ENCODE measurements at places on chromosomes 2 and 18.

DNA sequence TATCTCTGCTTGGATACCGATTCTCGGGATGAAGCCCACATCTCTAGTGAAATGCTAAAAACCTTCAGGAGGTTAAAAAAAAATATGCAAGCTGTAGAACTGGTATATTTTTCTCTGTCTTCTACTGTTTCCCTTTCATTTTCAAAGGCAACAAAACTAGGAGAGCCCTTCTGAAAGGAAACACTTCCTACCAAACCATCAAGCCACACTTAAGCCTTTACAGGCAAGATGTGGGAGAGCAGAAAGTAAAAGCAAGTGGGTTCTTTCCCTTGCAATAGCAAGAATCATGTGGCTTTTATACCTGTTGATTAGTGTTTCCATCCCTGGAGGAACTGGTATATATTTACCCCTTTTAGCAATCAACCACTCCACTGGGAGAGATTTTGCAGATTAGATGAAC lies 147.9 kb upstream of the ACAA2 start:
- no peak for DNase-seq

- no peak for DNase-seq
Measured at GRCh38 chr2:17059458-17059857, 393.8 kb upstream of the CYRIA start.

- DNase-seq = no peak
Measured at GRCh38 chr2:102062802-102063201, 71.0 kb downstream of the IL1R2 start.

DNA sequence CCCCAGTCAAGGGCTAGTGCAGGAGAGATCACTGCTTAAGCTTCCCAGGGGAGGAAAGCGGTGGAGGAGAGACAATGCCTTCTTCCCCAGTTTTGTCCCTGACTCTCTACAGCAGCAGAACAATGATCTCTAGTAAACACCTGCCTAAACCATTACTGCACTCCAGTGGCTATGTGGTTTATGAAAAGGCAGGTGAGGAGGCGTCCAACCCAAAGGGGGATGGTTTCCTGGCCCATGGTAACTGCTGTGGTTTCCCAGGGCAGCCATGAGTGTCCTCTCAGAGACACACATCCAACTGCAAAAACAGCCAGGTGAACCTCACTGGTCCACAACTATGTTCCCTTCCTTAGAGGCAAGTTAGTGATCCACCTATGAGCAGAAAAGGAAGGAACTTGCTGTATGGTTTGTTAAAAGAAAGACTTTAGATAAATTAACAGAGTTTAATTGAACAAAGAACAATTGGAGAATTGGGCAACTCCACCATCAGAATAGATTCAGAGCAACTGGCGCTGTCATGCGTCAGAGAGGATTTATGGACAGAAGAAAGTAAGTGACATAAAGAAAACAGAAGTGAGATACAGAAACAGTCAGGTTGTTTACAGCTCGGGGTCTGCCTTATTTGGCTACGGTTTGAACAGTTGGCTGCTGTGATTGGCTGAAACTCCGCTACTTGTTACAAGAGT lies 4.8 kb upstream of the TTC39C start:
- no peak for DNase-seq

DNA sequence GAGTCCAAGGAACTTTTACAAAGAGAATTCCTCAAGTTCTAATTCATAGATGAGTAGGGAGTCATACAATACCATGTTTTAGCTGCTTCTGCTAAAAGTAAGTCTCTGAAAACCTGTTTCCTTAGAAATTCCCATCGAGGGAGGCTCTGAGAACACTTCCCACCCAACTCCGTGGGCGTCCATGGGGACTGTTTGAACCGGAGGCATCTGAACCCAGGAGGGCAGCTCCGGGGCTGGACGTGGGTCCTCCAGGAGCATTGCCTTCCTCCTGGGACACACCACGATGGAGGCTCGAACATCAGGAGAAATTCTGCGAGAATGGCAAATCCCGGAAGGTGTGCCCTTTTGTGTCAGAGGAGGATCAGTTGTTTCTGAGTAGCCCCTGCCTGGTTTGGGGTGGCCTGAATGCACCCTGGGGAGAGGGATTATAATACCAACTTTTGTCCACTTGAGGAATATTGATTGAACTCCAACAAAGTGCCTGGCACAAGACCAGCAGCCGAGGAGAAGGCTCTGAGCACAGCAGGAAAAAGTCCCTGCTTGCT lies 327.5 kb upstream of the SALL3 start:
- DNase-seq = no peak

- no peak for DNase-seq
Measured at GRCh38 chr2:230864122-230864604, 579 bp upstream of the ITM2C start.

- no peak for DNase-seq
Measured at GRCh38 chr2:45180033-45180746, 170.9 kb upstream of the SIX2 start.

DNA sequence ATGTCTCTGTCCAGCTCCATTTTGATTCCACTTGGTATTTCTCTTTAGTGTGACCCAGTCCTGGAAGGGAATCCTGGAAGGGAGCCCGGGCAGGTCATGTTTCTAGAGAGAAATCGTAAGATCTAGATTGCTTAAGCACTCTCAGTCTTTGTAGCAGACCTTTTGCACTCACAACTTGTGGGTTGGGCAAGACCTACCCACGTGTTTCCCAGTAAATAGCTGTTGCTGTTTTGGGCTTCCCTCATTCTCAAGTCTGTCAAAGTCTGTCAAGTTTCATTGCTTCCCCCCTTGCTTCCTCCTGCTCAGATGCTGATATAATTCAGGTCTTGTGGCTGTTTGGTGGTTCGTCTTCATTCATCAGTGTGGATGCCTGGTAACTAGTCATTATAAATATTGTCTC lies 17.4 kb upstream of the NEMP2 start:
- no peak for DNase-seq

GRCh38 chr2:69559442-69560146 lies 83.9 kb downstream of the AAK1 start:
- no peak for DNase-seq

DNA sequence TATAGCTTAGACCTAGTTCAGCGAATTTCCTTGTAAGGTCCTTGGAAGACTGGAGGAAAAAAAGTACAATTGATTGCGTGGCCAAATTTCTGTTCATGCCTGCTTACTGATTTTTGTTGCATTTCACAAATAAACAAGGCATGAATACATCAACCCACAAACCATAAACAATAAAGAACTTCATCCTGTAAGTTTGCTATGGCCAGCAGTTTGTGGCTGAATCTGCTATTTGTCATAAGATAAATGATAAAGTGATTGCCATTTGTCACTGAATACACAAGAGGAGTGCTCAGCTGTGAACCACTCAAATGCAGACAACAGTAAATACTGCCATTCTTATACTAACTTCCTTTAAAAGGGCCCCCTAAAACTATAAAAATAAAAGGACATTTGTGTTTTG lies 259.5 kb downstream of the CCDC178 start:
- DNase-seq = no peak

- no peak for DNase-seq
Measured at GRCh38 chr2:100813527-100813926, 6.4 kb upstream of the NPAS2 start.

- no peak for DNase-seq
Measured at GRCh38 chr2:54866179-54866578, 142.7 kb downstream of the EML6 start.

- no peak for DNase-seq
Measured at GRCh38 chr18:64972545-64972944, 778.3 kb upstream of the CDH7 start.

DNA sequence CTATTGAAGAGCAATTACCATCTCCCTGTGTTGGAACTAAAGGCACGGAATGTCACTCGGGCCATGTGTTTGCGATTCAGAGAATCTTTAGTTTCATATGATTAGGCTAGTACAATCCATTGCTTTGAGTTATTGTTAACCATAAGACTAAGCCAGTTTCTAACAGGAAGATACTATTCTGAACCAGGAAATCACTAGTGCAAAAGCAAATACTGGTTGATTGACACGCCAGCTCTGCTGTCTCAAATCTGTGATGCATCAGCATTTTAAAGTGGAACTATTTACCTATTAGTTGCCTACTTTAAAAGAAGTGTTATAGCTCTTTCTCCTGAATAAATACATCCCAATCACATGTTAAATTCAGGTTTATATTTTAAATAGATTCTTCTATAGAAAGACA lies 61.9 kb downstream of the AFTPH start:
- DNase-seq = no peak

GRCh38 chr2:134124047-134124753 lies 129.7 kb upstream of the MGAT5 start:
- no peak for DNase-seq

DNA sequence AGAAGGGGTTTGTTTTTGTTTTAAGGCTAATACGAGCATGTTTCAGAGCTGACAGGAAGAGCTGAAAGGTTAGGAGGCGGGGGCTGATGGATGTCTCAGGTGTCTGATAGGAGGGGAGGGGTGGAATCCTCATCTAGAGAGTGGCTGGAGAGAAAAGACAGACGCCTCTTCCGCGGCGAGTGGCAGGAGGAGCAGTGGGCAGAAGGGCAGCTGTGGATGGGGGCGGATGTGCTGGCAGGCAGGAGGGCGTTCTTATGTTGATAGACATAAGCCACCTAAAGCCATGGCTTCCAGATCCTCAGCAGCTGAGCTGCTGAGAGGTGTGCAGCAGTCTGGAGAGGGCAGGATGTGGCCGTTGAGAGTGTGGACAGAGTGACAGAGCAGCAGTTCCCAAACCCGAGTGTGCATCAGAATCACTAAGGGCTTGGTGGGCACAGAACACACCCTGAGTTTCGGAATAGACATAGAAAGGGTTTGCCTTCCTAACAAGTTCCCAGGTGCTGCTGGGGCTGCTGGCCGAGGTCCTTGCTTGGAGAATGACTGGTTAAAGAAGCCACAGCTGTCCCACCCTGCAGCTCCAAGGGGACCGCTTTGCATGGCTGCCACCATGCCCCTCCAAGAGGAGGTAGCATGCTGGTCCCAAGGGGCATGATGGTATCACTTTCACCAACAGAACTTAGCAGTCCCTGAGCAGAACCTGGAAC lies 3.0 kb upstream of the ITM2C start:
- DNase-seq = no peak

- DNase-seq = no peak
Measured at GRCh38 chr2:36069074-36069473, 286.5 kb upstream of the CRIM1 start.

GRCh38 chr2:144694456-144694855 lies 174.5 kb upstream of the ZEB2 start:
- no peak for DNase-seq

GRCh38 chr18:35099911-35100310 lies 58.7 kb downstream of the MAPRE2 start:
- DNase-seq = no peak

- DNase-seq = no peak
Measured at GRCh38 chr2:7952046-7952745, 729.7 kb upstream of the ID2 start.

DNA sequence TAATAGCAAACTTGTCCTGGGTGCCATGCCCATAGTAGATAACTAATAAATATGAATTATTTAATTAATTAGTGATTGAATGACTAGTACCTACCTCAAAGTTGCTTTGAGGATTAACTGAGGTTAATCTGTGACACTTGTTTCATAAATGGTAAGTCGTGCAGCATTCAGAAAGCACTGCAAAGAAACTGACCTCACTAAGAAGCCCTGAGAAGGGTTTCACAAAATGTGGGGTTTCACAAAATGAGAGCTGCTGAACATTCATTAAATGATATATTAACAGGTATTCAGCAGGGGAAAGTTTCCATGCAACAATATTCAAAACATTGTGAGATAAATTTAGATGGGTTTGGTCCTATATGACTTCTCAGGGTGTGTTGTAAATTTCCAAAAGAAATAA lies 236.2 kb downstream of the OSR1 start:
- no peak for DNase-seq

GRCh38 chr2:229971298-229971790 lies 49.0 kb downstream of the FBXO36 start:
- no peak for DNase-seq

GRCh38 chr2:176123411-176124109 lies 1.0 kb downstream of the HOXD9 start:
- DNase-seq = no peak

DNA sequence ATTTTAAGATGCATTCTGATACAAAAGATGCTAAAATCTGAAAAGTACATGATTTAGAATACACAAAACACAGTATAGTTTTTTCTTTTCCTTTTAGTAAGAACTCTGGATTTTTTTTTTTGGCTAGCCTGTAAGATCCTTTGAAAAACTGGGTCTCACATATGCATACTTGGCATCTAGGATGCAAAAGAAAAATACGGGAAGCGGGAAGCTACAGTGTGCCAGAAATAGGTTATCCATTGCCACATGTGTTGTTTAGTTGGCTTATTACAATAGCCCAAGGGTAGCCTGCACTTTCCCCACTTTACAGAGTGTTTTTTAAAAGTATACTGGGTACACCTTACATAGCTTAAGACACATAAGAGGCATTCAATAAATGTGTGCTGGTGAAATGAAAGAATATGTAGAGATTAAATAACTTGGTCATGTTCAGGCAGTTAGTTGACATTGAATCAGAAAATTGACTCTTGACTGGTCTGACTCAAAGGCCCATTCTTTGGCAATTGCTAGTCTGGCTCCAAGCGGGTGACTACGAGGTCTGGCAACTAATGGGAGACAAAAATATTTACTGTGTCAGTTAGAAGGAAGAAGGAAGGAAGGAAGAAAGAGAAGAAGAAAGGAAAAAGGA lies 286.8 kb upstream of the TRIB2 start:
- DNase-seq = no peak

- DNase-seq = no peak
Measured at GRCh38 chr2:64784168-64785061, 130.7 kb upstream of the SERTAD2 start.

- DNase-seq = no peak
Measured at GRCh38 chr2:162477011-162477410, 133.1 kb downstream of the GCA start.

GRCh38 chr18:42069036-42069435 lies 114.0 kb downstream of the PIK3C3 start:
- DNase-seq = no peak

DNA sequence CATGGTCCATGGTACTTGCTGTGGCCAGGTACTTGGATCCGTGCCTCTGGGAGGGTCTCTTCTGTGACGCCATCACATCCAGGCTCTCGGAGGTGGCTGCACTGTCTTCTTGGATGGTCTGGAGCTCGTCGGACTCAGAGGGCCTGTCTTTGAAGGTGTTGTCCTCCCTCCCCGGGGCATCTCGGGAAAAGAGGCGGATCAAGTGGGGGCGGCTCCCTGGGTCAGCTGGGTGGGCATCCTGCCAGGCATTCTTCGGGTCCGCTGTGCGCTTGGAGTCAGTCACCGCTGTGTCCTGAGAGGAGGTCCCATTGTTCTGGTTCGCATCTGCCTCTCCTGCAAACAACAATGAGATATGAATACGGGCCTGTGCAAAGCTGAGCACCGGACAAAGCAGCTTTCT lies 115.6 kb downstream of the MBP start:
- no peak for DNase-seq

DNA sequence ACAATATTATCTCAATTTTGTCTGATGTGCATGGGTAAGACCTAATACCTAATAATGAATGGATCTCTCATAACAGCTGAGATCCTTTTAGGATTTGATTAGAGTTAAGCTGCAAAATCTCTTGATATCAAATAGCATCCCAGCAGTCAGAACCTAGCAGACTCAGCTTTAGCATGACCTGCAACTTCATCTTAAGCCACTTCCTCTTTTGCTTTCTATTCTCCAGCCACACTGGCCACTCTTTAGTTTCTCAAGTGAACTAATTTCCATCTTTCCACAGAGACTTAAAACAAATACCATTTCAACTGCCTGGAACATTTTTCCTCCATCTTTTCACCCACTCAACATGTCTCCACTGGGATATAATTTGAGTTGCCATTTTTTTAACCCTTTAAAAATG lies 1251.6 kb upstream of the ZEB2 start:
- DNase-seq = no peak

All from stimulated activated CD8-positive, alpha-beta memory T cell treated with anti-CD3 and anti-CD28 coated beads, Interleukin-2, amount 100 ng/mL, for 1 hour (primary cell).